ENCODE measurements at places on chromosomes 3 and 15. TPM values are rescaled to one million over a fixed set of nuclear protein-coding genes. Genes with fewer than 3 reads are reported as not detected.

DNA sequence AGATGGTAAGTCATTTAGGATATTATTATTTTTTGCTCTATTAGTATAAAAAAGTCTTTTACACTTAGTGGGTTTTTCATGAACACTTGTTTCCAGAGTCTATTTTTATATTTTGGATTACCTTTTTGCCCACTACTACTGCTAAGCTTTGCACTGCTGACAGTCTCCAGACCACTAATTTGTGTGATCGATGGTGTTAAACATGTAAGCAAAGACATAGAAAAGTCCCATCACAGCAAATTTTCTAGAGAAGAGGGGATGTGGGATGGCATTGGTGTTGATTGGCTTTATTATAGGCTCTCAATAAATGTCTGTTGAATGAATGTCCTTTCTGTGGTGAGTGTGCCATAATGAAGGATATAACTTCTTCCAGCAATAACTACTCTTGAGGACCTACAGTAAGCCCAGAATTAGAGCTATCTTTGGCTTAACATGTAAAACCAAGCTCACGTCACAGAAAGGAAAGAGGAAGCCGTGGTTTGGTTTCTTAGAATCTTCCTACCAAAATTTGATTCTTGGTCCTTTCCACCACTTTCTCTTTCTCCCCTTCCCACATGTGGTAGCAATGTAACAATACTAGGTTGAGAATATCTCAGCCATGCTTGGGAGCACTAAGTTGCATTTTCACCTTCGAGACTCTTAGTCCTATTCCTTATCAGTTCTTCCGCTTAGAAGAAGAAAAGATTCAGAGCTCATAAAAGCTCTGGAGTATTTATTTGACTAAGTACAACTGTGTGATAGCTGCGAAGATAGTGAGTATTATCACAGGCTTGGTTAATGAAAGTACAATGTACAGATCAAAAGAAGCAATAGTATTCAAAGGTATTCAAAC lies 90.6 kb upstream of the UMPS start:
- DNase-seq: no peak

DNA sequence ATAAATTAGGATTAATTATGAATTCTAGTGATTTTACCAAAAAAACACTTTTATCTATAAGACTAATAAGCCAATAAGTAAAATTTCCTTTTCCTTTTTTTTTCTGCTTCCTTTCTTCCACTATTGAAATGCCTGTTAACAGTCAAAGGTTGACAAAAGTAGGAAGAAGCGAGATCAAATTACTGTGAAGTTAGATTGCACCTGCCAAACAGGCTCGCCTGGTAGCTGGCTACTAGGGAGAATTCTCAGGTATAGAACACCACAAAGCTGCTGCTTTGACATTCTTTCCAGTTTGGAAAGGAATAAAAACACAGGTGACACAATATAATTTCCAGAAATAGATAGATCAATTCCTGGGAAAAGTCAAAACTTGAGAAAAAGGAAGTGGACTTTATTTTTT lies 749.0 kb downstream of the NSUN3 start:
- DNase-seq: no peak

- no peak for DNase-seq
Observed at GRCh38 chr15:46996359-46996758, 720.9 kb upstream of the SEMA6D start.

GRCh38 chr3:181699171-181699903 lies 12.4 kb upstream of the SOX2 start:
- DNase-seq: no peak

- no peak for DNase-seq
Observed at GRCh38 chr3:127888564-127889107, 26.4 kb upstream of the KBTBD12 start.

GRCh38 chr3:54538346-54538745 lies 389.5 kb downstream of the LRTM1 start:
- DNase-seq: no peak

GRCh38 chr3:45583021-45583851 lies 11.3 kb upstream of the LIMD1 start:
- DNase-seq: no peak

- no peak for DNase-seq
Observed at GRCh38 chr3:53045518-53046170, at the start of gene SFMBT1. TSS of gene SFMBT1 (minus strand) at chr3:53046073. CDS start at chr3:52969128, 76,945 bp downstream.

GRCh38 chr3:192031941-192032340 lies 571.0 kb downstream of the PYDC2 start:
- DNase-seq: no peak

DNA sequence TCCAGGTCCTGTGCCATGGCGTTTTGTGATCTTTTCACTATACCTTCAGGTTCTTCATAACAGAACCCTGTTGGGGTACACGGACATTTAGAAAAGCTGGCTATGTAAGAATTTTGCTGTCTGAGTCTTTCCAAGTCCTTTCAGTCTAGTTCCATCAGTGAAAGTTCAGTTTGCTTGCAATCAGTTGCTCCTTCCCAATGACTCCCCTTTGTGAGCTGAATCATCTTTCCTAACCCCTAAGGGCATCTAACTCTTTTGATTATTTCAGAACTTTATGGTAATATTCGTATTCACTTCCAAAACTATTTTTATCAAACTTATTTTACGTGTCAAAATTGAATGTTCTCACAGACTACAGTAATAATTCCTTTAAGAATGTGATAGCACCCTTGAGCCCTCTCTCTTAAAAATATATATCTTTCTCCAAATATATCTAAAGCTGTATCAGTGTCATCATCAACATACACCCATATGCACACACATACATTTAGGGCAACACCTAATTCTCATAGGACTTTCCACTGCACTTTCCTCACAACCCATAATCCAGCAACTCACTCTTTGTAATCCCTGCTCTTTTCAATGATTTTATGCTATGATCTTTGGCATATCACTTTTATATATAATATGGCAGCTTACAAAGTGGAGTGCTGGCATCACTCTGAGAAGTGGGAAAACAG lies 263.7 kb downstream of the GBE1 start:
- DNase-seq: no peak

GRCh38 chr15:80924278-80924677 lies 65.3 kb downstream of the MESD start:
- no peak for DNase-seq

DNA sequence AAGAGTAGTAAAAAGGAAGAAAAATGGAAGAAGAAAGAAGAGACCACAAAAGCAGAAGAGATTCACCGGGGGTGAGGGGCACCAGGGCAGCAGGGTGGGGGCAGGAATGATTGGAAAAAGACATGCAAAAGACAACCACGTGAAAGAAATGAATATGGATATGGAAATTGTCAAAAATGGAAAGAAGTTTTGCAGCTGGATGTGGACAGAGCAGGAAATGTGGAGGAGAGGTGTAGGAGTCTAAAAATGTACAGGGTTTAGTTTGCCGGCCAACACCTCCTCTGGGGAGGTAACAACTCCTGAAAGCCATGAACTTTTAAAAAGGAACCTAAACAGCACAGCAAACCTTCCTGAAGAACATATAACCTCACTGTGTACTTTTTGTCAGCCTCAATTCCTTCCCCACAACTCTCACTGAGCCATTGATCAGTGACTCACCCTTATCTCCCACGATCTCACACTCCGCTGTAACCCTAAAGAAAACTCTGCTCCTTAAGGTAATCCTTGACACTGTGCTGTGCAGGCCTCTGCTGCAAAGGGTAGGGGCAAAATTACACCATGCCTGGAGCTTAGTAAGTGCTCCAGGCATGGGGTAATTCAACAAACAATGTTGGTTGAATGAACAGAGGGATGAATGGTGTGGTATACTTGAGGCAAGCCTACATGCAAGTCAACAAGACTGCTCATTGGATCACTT lies 100.2 kb upstream of the BOC start:
- no peak for DNase-seq

GRCh38 chr15:57298204-57298603 lies 78.1 kb upstream of the CGNL1 start:
- DNase-seq: no peak

- no peak for DNase-seq
Observed at GRCh38 chr15:17026633-17027032, 3515.0 kb downstream of the GOLGA6L6 start.

DNA sequence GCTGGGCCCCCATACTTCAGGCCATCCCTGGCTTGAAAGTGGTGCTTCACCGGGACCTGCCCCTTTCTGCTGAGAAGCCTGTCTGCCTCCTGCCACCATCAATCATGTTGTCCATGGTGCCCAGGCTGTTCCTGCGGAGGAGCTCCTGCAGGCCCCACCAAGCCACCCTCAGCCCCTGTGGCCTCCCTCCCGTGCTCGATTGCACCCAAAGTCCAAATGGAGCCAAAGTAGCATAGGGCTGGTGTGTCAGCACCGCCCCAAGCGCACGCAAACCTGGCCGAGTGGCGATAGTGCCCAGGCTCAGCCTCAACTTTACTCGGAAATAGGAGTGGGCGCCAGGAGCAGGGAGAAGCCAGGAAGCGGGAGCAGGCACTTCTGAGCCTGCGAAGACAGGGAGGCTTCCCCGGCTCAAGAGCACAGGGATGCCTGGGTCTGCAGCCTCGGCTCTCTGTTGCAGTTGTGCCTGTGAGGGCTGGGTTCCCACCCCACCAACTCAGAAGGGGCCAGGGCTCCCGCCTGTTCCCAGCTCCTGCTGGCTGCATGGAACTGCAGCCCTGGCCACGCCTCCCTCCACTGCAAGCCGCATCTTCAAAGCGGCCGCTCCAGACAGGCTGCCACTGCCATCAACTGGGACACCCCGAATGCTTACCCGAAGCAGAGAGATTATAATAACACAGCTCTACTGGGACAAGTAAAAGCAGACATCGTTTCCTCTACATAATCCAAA lies 203.0 kb downstream of the ARRDC4 start:
- no peak for DNase-seq

DNA sequence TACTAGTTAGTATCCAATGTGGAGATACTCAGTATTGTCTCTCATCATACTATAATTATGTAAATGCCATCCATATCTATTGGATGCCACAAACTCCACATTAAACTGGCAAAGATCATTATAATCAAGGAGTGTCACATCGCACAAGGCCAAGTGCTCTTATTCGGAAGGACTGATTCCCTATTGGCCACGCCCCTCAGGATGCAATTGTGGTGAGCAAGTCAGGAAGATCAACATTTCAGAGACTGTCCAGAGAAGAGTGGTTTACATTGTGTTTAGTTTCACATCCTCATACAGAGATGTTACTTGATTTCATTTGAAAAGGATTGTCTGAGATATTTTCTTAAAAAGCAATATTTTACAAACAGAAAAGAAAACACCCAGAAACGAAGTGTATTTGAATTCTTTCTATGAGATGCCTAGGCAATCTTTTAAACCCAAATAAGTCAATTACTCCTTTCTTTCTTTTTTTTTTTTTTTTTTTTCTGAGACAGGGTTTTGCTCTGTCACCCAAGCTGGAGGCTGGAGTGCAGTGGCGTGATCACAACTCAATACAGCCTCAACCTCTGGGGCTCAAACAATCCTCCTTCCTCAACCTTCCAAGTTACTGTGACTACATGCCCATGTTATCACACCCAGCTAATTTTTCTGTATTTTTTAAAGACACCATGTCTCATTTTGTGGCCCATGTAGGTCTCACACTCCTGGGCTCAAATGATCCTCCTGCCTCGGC lies 369.1 kb downstream of the RBMS3 start:
- no peak for DNase-seq

GRCh38 chr3:134473868-134474546 lies 11.8 kb downstream of the ANAPC13 start:
- DNase-seq: no peak

DNA sequence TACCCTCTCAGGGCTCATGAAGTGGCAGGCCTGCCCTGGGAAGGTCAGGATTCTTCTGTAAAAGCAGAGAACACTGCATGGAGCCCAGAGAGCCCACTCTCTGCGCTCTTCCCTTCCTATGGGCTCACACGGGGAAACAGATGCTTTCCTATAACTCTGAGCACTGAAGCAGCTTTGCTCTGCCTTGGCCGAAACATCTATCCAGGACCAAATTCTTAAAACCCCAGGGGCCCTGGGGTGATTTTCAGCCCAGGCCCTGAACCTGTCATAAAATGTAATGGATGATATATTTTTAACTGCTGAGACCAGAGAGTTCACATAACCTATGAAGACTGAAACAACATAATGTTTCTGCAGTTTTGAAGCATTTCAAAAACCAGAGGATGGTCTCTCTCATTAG lies 249.9 kb upstream of the CTDSPL start:
- DNase-seq: no peak

DNA sequence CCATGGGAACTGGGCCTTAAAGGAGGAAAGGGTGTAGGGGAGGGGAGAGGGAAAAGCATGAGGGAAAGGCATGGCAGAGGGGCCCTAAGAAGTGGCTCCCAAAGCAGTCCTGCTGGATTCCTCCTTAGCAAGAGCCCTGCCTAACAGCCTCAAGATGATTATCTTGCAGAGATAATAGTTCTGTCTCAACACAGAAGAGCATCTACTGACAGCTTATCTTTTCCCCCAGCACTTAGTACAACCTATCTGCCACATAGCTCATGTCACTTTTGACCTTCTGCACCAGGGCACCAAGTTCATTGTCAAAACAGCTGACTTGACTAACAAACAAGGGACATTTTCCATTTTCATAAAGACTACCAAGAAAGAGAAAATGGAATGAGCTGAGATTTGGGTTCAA lies 86.3 kb downstream of the ANP32A start:
- no peak for DNase-seq

GRCh38 chr3:149373235-149374125 lies 4.0 kb downstream of the TM4SF1 start:
- no peak for DNase-seq

DNA sequence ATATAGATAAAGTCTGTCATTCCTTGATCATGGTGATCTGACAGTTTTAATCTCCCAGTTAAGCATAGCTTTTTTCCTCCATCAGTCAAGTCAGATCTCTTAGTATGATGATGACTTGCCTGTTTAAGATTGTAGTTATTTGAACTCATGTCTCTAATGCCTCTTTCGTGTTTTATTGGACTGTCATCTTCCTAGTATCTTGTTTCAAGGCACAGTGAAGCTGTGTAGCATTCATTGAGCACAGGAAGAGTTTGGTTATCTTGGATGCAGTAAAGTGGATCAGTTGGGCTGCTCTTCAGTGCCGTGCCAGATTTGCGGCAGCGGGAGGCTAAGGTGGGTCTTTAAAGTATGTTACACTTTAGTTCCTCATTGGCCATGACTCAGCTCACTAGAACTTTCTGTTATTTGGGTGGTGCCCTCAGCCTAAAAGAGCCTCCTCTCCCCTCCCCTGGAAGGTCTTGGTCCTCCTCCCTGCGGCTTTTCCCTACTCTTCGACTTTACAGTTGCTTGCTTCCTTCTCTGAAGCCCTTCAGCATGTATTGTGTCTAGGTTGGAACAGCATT lies 45.7 kb upstream of the SKOR1 start:
- no peak for DNase-seq

- no peak for DNase-seq
Observed at GRCh38 chr3:13044496-13045240, 28.6 kb downstream of the IQSEC1 start.

- no peak for DNase-seq
Observed at GRCh38 chr3:122916580-122916979, 111.0 kb downstream of the SEMA5B start.

The DLL4 gene
- 0.69 TPM for total RNA-seq

The HTR3D gene
- not detected for total RNA-seq

The GCSAM gene
- not detected for total RNA-seq

The SNRPA1 gene
- total RNA-seq: 62.4 TPM

The KPNA4 gene
- 17.0 TPM for total RNA-seq

The PCSK6 gene
- total RNA-seq: 7.3 TPM

The CD200 gene
- 3.9 TPM for total RNA-seq

The ACKR4 gene
- total RNA-seq: not detected

Data from epithelial cell of proximal tubule (primary cell).